ENCODE measurements at places on chromosomes 2 and 18.

GRCh38 chr2:74815941-74816340, 18.0 kb upstream of the HK2 start:
- no peak for DNase-seq

DNA sequence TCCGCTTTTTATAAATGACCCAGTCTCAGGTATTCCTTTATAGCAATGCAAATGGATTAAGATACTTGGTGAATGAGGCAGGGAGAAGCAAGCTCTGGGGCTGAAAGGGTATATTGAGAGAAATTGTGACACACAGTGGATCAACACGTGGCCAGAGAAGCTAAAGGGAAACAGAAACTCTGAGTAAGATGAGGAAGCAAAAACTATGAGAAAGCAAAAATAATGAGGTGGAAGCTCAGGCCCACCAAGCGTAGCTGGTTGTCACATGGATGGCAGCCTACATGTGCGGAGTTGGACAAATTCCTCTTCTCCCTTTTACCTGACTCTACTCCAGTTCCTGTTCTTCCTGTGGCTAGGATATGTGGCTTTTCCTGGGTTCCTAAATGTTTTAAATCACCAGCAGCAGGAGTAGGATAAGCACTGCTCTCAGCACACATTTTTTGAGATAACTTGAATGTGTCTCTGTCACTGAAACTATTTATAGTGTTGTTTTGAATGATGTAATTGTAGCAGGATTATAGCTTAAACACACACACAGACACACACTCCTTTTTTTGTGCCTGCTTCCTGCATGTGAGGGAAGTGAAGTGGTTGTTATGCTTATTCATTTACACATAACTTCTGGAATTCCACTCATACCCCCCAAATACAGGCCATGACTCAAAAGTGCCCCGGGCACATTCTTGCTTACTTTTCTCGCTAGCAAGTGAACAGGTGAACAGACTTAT, 30.1 kb upstream of the EPC2 start:
- no peak for DNase-seq

- no peak for DNase-seq
These were observed 3.7 kb downstream of the NEURL3 start for GRCh38 chr2:96501471-96501874.

DNA sequence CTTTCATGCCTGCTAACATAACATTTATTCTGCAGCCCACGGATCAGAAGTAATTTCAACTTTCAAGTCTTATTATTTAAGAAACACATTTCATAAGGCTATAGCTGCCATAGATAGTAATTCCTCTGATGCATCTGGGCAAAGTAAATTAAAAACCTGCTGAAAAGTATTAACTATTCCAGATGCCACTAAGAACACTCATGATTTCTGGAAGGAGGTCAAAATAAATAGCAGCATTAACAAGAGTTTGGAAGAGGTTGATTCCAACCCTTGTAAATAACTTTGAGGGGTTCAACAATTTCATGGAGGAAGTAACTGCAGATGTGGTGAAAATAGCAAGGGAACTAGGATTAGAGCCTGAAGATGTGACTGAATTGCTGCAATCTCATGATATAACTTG, 77.6 kb downstream of the CCDC148 start:
- DNase-seq = no peak

DNA sequence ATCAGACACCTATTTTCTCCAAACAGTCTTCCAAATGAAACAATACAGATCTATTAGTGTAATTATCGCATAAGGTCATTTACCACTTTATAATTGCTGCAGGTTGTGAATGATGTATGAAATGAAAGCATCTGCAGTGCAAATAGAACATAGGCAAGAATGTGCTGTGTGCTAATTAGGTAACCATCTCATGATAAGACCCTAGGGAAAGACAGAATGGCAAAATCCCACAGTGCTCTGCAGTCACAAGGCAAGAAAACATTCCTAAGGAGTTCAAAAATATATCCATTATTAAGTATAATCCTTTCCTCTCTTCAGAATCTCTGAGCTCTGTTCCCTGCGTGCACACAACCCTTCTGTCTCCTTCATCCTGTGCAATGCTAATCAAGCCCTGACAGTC, 488.1 kb downstream of the NR4A2 start:
- DNase-seq = no peak

DNA sequence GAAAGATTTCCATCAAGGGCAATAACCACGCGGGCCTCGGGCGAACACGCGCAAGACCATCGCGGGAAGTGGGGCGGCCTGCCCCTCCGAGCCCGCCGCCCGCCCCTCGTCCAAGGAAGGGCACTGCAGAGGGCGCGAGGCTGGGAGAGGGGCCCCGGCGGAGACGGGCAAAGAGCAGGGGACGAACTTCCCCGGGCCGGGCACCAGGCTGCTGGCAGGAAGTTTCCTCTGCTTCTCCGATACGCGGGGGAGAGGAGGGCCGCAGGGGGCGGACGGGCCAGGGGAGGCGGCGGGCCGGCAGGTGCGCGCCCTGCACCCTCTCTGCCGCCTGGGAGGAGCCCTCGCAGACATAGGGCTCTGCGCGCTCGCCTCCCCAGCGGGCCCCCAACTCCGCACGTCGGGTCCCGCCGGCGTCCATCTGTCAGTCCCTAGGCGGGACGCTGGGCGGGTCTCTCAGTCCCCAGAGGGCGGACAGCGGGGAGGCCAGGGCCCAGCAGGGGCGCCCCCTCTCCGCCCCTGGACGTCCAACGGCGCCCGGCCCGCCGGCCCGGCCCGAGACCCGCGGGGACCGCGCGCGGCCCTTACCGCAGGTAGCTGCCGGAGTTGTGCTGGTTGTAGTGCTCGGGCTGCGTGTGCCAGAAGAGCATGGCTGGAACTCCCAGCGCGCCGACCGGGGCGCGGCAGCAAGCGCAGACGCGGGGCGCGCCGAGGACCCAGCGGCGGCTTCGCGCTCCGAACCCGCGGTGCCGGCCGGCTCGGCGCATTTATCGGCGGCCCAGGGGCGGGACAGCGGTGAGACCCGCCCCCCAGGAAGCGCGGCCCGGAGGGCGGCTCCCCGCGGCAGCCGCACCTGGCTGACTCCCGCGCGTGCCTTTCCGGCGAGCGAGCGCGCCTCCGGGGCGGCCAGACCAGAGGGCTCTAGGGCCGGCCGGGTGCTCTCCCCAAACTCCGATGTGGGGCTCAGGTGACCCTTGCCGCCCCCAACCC, at the start of gene TFCP2L1:
Gene TFCP2L1 (minus strand): TSS at position 740 of the 987 bp plus-strand sequence. CDS start 93 bp downstream, at position 647.
- DNase-seq = peak; percentile 55

DNA sequence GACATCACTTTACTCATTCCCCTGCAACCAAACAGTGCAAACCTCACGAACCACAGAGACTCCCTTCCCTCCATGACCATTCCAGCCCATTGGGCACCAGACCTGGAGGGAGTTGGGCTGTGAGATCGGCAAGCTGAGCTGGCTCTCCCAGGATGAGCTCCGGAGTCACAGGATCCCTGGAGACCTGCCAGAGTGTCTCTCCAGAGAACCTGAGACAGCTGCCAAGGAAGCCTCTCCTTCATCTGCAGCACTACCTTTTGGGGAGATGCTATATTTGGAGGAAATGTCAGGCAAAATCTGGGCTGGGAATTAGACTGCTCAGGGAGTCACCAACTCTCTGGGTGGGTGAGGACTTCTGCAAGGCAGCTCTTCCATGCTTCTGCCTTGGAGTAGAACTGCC, 417.4 kb downstream of the TNS1 start:
- no peak for DNase-seq

- DNase-seq = no peak
These were observed 513.8 kb downstream of the RNF144A start for GRCh38 chr2:7430869-7431641.

- peak; percentile 39 for DNase-seq
These were observed 9.9 kb downstream of the TNP1 start for GRCh38 chr2:216849987-216850386.

- no peak for DNase-seq
These were observed 239.0 kb downstream of the ZNF521 start for GRCh38 chr18:25112821-25113434.

DNA sequence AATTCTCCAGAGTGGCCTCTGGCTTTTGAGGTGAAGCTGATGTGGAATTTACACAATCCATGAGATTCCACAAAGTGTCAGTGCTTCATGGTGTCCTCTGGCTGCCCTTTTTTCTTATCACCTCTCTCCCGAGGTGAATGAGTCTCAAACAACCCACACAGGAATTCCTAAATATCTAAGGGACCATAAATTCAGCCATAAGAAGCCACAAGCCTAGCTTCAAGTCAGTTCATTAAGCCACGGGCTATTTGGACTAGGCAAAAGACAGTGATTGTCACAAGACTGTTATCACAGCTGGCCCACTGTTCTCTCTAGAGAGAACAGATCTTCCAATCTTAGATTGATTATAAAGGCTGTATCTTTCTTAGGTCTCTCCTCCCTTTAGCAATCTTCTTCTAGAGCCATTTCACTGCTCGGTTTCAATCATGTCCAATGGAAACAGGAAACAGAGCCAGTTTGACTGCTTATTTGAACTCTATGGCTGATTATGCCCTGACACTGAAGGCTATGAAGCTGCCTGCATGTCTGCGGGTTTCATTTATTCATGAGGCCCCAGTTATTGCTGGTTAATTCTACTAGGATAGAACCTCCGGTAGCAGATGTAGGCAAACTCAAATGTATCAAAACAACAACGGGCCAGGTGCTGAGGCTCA, 4.1 kb downstream of the NEMP2 start:
- DNase-seq = no peak
